ENCODE measurements at places on chromosomes 16 and 17.

GRCh38 chr16:9049241-9049640, 42.2 kb upstream of the HAPSTR1 start:
- no peak for DNase-seq

DNA sequence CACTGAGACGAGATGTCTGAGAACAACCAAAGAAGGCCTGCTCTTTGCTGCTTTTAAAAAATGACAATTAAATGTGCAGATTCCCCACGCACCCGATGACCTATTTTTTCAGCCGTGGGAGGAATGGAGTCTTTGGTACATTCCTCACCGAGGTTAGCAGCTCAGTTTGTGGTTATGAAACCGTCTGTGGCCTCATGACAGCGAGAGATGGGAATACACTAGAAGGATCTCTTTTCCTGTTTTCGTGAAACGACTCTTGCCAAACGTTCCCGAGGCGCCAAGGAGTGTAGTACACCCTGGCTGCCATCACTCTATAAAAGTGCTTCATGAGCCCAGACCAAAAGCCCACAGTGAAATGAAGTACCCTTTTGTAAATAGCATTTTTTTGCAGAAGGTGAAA, 87.8 kb downstream of the CRISPLD2 start:
- DNase-seq, result peak; percentile 87

DNA sequence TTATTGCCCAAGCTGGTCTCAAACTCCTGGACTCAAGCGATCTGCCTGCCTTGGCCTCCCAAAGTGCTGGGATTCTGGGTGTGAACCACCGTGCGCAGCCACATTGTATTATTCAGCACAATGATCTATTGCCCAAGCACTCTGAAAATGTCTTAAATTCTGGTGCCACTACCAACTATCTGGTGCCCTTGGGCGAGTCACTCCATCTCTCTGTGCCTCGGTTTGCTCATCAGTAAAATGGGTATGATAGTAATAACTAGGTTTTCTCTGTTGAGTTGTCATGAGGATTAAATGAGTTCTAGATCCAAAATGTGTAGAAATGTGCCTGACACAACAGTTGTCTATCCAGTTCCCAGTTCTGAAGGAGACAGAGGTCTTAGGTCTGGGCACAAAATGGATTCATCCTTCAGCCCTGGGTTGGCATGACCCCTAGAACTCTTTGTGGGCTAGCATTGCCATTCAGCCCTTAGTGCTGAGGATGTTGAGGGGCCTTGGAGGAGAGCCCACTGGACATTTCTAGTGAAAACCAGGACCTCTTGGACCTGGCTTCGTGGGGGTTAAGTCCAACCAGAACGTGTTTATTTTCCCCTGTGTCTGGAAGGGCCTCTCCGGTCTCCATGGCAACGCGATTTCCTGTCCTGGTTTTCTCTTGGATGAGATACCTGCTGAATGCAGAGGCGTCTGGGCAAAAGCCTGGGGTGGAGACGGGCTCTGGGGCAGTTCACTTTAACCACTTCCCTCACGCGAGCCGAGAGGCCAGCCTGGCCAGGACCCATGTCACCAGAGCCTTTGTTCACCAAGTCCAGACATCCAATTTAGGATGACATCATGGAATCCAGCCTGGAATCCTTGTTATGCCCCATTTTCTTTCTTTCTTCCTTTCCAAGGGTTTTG, 43.7 kb upstream of the TNRC6A start:
- DNase-seq, result no peak

DNA sequence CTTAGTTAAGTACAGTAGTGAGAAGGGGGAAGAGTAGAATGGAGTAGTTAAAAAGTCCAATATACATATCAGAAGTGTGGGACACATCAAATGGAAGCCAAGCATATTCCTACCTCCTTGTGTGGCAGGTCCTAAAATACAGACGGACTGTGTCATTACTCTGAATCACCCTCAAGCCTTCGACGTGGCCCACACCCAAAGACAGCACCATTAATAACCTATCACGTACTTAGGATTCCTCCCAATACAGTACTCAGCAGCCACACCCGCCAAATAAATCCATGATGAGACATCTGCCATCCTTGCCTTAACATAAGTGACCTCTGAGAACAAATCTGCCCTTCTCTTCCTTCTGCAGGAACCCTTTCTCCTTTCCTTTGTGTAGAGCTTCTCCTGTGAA, 38.9 kb downstream of the UBE2G1 start:
- DNase-seq, result no peak

GRCh38 chr17:65018610-65019316, 37.8 kb downstream of the GNA13 start:
- DNase-seq, result no peak

DNA sequence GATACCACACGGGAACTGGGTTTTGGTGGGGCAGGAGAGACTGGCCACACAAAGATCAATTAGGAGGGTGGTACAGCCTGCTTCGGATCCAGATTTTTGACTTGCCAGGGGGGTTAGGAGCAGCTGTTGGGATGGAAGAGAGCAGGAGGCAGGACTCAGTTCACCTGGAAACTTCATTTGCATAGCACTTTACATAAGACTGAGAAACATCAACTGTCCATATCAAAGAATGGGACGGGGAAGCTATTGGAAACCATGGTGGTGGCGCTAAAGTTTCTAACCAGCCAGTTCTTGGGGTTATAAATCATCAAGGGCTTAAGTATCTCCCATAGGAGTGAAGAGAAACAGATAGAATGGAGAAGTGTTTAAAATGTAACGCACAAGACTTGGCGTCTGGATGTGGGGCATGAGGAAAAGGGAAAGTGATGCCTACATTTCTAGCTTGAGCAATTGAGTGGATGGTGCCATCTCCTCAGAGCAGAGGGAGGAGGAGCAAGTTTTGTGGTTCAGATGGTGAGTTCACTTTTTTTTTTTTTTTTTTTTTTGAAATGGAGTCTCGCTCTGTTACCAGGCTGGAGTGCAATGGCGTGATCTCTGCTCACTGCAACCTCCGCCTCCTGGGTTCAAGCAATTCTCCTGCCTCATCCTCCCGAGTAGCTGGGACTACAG, 6.4 kb upstream of the SRCAP start:
- DNase-seq, result peak; percentile 86
